ENCODE measurements at places on chromosomes 12 and 14.

DNA sequence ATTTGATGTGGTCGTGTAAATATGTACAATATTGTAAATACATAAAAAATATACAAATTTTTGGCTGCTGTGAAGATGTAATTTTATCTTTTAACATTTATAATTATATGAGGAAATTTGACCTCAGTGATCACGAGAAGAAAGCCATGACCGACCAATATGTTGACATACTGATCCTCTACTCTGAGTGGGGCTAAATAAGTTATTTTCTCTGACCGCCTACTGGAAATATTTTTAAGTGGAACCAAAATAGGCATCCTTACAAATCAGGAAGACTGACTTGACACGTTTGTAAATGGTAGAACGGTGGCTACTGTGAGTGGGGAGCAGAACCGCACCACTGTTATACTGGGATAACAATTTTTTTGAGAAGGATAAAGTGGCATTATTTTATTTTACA, 49.6 kb downstream of the TBK1 start:
- no peak for DNase-seq

DNA sequence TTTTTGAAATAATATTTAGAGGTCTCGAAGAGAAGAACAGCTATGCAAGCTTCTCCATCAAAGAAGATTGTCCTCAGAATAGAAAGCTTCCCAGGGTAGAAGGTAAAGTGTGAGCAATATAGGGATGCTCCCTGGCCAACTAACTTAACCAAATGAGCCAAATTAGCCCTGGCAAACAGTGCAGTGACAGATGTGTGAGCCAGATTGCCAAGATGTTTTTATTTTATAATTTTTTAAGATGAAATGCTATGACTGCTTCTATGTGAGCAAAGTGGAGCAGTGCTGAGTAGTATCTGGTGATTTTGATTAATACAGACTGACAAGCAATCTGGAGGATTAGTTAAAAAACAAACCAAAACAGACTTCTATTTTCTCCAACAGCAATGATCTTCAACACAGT, 202.1 kb downstream of the NOVA1 start:
- no peak for DNase-seq

- DNase-seq: no peak
These were observed 27.6 kb downstream of the PLXNC1 start for GRCh38 chr12:94175763-94176668.

- no peak for DNase-seq
These were observed 33.4 kb upstream of the IGF1 start for GRCh38 chr12:102513739-102514138.

DNA sequence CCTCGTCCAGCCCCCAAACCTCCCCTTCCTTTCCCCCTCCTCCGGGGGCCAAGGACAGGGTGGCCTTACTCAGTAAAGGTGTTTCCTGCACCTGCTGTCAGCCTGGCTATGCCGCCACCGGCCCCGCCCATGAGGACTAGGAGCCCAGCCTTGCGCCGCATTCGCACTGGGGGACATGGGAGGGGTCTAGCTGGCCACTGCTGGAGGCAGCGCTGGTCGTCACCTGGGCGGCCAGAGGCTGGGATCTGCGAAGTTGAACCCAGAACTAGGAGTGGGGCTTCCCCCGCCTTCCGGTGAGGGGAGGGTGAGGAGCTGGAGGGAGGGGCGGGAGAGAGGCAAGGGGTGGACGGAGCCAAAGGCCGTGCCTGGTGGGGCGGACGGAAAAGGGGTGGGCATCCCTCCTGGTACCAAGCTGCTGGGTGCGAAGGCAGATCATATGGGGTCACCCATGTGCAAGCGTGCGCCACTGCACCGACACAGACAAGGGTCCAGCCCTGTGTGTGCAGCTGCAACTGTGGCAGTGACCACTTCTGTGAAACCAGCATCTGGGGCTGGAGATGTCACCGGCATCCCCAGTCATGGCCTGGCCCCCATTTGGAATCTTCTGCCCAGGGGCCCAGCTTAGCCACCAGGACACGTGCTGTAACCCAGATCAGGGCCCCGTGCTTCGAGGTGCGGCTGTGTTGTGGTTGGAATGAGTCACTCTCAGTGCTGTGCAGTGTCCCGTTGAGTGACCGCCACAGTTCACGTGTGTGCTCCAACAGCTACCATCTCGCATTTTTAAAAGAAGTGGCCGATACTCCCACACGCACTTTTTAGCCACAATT, 8.5 kb downstream of the AMN start:
- no peak for DNase-seq

DNA sequence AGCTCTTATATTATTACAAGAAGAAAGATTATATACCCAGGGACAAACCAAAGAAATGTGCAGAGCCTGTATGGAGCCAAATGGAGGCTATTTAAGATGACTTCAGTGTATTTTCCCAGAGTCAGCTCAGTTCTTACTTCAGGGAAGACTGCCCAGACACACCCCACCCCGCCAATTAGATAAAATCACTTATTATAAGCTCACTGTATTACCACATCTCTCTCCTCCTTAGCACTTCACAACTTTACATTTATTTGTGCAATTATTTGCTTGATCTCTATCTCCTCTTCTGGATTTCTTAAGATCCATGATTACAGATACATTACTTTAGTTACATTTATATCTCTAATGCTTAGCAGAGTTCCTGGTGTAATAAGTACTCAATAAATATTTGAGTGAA, 24.7 kb upstream of the WDR89 start:
- DNase-seq: no peak

GRCh38 chr12:54407183-54407905, 11.7 kb downstream of the ITGA5 start:
- DNase-seq: no peak

- no peak for DNase-seq
These were observed 4.5 kb downstream of the DHH start for GRCh38 chr12:49089821-49090773.

DNA sequence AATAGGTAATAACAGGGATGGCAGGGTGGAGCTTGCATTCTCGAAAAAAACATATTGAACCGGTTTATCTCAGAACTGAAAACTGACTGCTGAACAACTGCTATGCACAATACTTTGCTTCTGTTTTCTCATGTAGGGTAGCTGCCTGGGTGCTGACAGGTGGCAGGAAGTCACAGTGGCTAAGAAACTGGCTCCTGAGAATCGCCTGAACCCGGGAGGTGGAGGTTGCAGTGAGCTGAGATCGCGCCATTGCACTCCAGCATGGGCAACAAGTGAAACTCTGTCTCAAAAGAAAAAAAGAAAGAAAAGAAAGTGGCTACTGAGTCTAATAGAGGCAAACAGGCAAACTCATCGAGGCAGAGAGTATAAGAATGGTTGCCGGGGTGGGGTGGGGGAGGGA, 113.1 kb downstream of the CCDC60 start:
- DNase-seq: no peak

GRCh38 chr12:22457085-22457484, 87.3 kb downstream of the C2CD5 start:
- DNase-seq: no peak

Measured in NCI-H2029 (cell line).